ENCODE measurements at places on chromosomes 12 and 14.

DNA sequence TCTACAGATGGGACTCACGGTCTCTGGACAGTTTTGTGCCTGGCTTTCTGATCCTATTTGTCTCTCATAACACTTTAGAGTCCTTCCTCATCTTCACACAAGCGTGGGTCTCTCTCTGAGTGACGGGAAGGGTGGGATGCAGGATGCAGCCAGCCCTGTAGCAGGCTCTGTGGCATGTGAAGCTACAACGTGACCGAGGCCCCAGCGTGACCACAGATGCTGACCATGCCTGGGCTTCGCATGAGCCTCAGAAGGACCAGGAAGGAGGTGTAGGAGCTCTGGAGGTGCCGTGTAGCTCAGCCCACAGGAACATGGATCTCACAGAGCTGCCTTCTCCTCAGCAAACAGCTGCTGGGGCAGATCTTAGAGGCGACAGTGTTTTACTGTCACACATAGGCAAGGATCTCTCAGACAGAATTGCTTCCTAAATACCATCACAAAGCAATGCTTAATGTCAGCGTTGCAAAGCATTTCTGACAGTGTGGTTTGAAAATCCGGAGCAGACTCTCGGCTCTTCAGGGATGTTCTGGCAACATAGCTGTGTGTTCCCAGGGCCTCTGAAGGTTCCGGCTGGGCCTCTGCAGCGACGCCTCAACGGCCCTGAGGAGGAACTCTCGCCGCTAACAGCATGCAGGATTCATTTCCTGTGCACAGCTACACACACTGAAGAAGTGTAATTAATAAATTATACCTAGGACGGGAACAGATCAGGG, 21.9 kb downstream of the ANKLE2 start:
- no peak for DNase-seq

DNA sequence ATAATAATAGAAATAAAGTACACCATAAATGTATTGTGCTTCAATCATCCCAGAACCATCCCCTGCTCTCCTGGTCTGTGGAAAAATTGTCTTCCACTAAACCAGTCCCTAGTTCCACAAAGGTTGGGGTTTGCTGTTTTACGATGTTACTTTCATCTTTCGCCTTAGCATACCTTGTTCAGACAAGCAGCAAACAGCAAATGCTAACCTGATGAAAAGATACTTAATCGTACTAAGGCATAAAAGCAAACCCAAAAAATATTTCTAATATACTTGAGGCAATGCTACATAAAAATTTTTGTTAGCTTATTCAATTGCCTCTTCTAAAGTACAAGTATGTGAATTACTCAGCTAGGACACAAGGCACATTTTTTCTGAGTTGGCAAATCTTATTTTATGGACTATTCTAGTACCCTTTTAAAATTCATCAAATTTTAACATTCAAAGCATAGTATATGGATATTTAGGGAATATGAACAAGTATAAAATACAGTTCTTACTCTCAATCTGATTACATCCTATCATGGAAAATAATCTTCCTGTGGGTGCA, 97.1 kb upstream of the PLEKHG7 start:
- no peak for DNase-seq

- no peak for DNase-seq
Observed at GRCh38 chr14:24712374-24712773, 78.4 kb upstream of the GZMB start.

DNA sequence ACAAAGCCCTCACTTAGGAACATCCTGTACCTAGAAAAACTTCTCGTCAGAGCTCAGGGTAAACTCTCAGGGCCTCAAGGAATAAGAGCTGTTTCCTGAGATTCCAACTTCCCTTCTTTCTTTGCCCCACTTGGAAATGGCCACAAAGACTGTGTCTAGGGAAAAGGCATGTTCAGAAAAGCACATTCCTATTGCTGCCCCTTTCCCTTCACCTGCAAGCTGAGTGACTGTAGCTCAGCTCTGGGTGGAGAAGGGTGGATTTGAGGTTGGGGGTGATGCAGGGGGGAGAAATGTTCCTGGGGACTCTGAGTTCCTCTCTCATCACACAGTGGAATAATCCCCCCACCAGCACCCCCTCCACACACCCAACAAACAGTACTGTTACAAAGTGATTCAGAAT, 6.8 kb downstream of the ENDOU start:
- no peak for DNase-seq

GRCh38 chr14:74543771-74544438, 50.3 kb downstream of the ISCA2 start:
- no peak for DNase-seq

GRCh38 chr12:16218234-16218633, 59.3 kb downstream of the SLC15A5 start:
- no peak for DNase-seq

DNA sequence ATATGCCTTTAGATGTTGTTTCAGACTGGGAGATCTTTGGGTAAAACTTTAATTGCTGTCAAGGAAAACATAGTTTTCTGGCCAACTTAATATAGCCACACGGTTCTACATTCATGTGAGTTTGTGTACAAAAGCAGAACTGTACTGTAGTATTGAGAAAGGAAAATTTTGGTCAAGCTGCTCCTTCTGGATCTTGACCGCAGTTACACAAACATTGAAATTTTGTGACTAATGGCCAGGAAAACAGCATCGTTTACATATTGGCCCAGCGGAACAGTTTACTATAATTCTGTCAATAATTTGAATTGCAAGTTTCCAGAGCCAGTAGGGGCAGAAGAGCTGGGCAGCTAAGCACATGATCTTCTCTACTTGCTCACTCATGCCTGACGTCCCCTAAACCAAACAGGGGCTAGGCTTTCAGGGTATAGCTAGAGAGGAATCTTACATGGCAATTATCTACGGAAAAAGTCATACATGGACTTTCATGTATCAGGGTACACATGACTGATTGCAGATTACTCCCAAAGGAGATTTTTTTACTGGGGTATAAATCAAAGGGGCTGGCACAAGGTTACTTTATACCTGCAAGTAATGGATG, 11.4 kb upstream of the ART4 start:
- no peak for DNase-seq

- no peak for DNase-seq
Observed at GRCh38 chr12:110249716-110250225, 31.3 kb upstream of the ATP2A2 start.

GRCh38 chr14:84074626-84075025, 1455.3 kb upstream of the FLRT2 start:
- DNase-seq = no peak

- DNase-seq = no peak
Observed at GRCh38 chr12:27297566-27297965, 35.1 kb upstream of the BMAL2 start.

GRCh38 chr12:110745542-110746284, 3.0 kb upstream of the PPP1CC start:
- DNase-seq = no peak

DNA sequence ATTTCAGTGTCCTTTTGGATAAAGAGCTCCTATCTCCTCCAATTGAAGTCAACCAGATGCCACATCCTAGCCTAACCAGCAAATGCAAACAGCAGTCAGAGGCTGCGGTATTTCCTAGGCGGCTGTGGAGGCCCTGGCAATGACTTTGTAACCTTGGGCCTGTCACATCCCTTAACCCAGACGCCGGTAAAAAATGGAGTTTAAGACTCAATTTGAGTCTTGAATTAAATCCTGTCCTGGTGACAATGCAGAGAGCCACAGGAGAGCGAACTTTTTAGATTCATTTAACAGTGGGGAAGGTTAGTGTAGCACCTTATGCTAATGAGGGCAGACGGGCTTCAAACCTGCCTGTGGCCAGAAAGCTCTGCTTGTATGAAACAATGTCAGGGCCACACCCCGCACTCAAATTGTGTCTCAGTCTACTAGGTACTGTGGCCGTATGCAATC, 1.3 kb downstream of the C12orf75 start:
- peak; percentile 16 for DNase-seq

- DNase-seq = no peak
Observed at GRCh38 chr12:108033090-108033489, 96.0 kb upstream of the WSCD2 start.

DNA sequence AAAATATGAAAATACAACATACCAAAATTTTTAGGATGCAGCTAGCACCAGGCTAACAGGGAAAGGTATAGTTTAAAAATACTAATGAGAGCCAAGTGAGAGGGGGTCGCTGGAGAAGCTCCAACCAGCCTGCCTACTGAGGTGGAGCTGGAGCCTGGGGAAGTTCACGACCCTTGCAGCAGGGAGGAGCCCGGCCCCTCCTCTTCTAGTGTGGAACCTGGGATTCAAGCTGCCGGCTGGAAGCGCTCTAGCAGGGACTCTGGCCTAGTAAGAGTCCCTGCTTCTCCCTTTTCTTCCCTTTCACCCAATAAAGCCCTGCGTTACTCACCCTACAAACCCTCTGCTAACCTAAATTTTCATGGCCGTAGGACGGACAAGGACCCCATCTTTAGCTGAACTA, 5.0 kb upstream of the KCNK13 start:
- no peak for DNase-seq

GRCh38 chr14:80584744-80585505, 356.6 kb downstream of the CEP128 start:
- no peak for DNase-seq

DNA sequence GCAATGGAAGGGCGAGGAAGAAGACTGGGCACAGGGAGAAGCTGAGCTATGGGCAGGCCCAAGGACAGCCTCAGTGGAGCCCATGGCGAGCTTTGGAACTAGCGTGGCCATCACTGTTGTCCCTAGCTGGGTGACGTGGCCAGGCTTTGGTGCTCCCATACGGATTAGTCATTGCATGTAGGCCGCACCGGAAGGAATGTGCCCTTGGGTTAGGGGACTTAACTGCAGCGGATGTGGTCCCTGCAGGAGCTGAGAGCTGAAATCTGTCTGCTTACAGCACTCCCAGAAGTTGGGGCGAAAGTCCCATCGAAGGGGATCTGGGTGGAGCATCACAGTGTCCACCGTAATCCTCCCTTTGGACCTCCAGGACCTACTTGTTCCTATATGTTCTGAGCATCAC, 133.7 kb downstream of the PAPOLA start:
- DNase-seq = no peak

DNA sequence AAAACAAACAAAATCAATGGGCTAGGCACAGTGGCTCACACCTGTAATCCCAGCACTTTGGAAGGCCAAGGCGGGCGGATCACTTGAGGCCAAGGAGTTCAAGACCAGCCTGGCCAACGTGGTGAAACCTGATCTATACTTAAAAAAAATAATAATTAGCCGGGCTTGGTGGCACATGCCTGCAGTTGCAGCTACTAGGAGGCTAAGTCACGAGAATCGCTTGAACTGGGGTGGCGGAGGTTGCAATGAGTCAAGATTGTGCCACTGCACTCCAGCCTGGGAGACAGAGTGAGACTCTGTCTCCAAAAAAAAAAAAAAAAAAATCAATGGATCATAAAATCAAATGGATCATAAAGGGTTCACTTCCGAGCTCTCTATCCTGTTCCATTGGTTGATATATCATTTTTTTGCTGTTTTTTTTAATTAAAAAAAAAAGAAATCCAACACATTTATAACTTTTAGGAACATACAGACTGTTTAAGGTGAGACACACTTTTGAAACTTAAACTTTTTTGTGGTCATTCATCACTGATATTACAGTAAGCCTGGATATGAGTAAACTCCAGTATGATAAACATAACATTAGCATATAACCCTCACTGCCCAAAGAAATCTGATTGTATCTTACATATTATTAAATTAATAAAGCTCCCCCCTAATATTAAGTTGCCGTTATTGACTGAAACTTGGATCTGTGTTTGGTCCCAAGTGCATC, 22.1 kb downstream of the MOK start:
- no peak for DNase-seq

- DNase-seq = peak; percentile 24
Observed at GRCh38 chr14:75132382-75133086, 5.7 kb upstream of the NEK9 start.

DNA sequence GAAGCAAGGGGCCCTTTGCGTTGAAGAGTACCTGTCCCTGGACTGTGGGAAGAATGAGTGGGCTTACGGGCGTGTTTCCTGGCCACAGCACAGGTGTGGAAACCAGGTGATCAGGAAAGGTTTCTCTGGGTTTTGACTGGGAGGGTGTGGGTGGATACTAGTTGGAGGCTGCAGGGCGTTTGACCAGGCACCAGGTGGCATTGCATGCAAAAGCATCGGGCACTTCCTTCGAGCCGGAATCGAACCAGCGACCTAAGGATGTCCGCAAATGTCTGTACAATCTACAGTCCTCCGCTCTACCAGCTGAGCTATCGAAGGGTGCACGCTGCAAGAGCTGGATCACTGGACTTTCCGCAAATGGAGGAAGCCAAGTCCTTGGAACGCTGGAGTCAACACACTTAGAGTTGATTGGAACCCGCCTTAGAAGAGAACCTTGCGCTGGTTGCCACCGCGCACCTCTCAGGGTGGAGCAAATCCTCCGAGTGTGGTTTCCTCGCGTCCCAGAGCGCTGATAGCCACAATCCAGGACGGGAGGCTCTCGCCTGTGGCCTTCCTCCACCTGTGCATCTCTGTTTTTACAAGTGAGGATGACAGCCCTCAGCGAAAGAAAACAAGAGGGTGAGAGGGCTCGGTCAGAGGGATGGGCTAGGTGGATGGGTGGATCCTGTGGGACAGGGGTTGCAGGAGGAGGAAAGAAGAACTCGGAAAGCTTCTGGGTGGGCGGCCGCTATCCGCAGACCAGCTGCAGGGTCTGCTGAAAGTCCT, 21.2 kb upstream of the RNASE4 start:
- peak; percentile 76 for DNase-seq

DNA sequence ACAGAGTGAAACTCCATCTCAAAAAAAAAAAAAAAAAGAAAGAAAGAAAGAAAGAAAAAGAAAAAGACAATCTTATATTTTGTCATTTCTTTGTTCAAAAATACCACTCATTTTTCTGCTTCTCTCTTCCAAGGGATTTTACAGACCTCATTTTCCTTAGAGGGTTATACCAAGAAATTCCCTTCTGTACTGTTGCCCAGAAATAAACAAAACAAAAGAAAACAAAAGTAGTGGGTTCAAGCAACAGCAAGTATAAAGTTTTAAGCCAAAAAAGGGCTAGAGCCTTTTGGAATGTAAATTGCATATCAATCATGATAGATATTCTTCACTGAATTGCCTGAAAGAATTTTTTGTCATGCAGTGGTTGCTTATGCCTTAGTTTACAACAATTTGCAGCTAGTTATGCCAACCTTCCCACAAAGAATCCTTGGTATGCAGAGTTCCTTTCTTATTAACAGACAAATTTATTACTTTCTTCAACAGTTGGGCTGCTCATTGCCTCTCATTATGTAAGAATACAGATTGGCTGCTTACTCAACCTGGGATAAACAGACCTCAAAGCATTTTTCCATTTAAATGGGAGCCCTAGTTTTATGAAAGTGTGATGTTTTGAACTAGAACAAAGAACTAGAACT, 129.1 kb upstream of the PPFIA2 start:
- DNase-seq = no peak

DNA sequence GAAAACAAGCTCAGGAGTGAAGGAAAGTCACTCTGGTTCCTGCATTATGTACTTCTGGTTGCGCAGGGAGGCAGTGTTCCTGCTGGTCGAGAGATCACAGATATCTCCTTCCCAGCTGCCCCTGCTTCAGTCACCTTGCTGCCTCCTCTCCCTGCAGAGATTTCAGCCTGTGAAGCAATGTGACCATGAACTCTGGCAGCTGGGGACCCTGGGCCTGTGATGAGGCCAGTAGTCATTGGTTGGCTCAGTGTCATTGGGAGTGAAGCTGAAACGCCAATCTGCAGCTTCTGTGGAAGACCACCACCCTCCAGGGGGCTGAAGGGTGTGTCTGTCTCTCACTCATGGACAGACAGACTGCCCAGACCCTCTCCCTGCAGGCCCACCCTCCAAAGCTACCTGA, 45.0 kb downstream of the PLEKHD1 start:
- no peak for DNase-seq

Measured in activated CD4-positive, alpha-beta T cell treated with anti-CD3 and anti-CD28 coated beads, Interleukin-2, amount 50 U/mL, for 1 hour (primary cell).